Tibial artery (tissue), 4 donors: ENCODE measurements at places on chromosomes 12 and 14.

GRCh38 chr12:43826681-43827080 is 9.2 kb upstream of the TMEM117 start:
- DNase-seq = no peak

DNA sequence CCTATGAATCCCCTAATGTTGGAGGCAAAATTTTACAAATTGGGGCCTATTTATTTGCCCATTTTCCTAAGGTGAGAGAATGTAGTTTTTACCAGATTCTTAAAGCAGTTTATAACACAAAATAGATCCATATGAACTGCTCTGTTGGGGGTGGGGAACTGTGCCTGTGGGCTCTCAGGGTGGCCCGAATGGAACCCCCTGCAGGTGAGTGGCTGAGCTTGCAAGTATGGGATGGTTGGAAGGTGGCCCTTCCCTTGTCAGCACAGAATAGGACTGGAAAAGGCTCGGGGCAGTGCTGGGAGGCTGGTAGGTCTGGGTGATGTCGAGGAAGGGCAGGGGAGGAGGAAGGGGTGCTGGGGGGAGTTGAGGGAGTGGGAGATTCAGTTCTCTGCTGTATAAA is 4.9 kb downstream of the VSX2 start:
- no peak for DNase-seq

- no peak for DNase-seq
Observed at GRCh38 chr12:111412007-111412829, 6.5 kb downstream of the SH2B3 start.

DNA sequence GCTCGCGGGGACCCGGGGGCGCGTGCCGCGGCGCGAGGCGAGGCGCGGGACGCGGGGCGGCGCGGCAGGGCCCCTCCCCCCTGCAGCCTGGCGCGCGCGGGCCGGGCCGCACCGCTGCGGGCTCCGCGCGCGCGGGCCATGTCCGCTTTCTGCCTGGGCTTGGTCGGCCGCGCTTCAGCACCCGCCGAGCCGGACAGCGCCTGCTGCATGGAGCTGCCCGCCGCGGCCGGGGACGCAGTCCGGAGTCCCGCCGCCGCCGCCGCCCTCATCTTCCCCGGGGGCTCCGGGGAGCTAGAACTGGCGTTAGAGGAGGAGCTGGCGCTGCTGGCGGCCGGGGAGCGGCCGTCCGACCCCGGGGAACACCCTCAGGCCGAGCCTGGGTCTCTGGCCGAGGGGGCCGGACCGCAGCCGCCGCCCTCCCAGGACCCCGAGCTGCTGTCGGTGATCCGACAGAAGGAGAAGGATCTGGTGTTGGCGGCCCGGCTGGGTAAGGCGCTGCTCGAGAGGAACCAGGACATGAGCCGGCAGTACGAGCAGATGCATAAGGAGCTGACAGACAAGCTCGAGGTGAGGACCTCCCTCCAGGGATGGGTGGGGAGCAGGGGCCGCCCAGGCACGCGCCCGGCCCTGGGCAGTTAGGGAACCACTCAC is 820 bp downstream of the BICDL1 start:
- DNase-seq = peak; percentile 78

GRCh38 chr12:98416845-98417244 is 98.5 kb upstream of the TMPO start:
- DNase-seq = no peak

- DNase-seq = no peak
Observed at GRCh38 chr12:114682785-114683708, 928 bp downstream of the TBX3 start.

GRCh38 chr14:34297786-34298520 is 164.1 kb downstream of the SPTSSA start:
- DNase-seq = no peak

DNA sequence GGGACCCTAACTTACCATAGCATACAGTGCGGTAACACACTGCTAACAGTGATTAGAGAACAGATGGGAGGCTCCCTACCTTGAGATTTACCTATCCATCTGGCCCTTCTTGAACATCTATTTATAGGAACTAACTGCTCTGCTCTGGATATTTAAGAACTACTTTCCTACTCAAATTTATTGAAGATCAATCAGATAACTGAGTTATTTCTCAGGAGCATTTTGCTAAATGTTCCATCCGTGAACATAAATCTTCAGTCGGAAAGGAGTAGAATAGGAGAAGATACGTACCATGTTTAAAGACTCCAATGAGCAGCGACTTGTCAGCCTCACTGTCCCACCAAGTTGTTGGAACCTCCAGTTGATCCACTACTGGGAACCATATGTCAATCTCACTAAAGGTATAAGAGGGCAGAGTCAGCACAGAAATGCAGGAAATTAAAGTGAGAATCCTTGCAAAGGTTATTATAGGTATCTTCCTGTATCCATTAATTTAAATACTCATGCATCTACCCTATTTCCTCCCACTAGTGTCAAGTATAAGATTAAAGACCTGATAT is 15.6 kb upstream of the SUPT16H start:
- no peak for DNase-seq

GRCh38 chr12:53866727-53867126 is 71.9 kb upstream of the HOXC13 start:
- no peak for DNase-seq
